ENCODE measurements at places on chromosomes 1 and 21.

DNA sequence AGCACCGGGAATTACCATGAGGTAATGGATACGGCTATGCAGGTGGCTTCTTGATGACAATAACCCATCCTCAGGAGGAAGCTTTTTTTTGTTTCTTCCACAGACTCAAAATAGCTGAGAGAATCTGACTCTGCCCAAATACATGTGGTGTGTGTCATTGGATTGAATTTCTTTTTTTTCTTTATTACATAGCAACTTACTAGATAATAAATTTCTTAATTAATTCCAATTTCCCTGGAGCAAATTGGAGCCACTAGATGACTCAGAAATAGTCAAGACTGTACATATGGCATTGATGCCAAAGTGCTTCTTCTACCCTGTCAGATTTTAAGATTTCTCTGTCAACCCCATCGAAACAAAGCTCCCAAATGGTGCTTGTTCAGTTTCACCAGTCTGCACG is 42.7 kb downstream of the L1TD1 start:
- no peak for DNase-seq

DNA sequence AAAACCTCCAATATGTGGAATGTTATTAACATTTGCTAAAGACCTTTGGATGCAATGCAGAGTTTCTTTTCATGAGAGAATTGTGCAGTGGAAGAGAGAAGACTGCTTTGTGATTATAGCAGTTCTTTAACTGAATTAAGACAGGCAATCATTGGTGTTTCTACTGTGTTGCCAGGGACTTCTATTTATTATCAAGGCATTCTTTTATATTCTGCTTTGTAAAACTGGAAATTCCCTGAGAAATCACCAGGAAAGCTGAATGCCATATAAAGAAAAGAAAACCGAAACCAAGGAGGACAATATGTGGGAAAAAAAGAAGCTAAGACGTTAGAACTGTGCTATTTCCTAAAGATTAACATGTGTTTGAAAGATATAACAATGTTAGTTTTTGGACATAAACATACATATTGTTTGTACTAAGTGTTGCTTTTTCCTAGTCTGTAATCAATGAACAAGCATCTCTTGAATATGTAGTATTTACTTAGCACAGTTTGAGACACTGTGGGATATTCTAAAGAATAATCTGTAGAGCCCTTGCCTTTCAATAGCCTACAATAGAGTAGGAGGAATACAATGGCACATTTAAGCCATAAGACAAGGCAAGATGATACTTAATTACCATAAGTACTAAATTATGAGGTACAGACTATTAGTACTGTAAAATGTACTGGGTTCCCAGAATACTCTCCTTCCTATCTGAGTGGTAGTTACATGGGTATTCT is 47.1 kb downstream of the EXTL2 start:
- DNase-seq, result no peak

GRCh38 chr1:94807742-94808491 is 12.2 kb upstream of the SLC44A3 start:
- DNase-seq, result no peak

DNA sequence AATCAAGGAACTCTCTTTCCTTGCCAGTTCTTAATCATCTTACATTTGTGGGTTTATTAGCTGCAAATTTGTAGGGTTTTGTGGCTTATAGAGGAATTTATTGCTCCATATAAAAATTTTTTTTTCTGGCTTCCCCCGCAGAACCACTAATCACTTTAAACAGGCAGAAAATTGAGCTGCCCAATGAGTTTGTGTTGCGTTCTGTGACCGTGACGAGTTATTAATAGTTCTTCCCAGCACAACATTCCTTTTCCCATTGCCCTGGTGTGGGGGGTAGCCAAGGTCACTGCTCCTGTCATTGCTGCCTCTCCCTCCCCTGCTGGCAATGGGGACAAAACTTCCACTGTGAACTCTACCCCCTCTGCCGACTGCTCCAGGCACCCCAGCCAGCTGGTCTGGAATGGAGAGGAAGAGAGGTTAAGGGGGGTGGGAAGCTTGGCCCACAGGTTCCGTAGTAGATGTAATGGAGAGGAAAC is 55.1 kb downstream of the UBE2T start:
- DNase-seq, result no peak

DNA sequence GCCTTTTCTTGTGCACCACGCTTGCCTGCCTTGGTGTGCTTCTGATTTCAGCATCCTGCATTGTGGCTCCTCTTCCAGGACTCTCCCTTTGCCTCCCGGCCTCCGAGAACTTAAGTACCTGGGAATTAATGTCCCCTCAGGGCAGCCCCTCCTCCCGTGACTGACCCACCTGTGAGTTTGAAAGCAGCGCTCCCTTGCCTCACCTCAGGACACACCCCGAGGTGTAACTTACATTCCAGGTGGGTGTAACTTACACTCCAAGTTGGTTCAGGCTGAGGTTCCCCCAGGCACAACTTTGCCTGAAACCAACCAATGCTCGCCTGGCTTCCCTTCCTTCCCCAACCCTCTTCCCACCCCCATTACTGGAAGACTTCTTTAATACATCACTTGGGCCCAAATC is 161.4 kb downstream of the KAZN start:
- DNase-seq, result no peak

Data from stimulated activated CD8-positive, alpha-beta memory T cell treated with anti-CD3 and anti-CD28 coated beads, Interleukin-2, amount 100 ng/mL, for 48 hours (primary cell).